Ecto neural progenitor cell (in vitro differentiated cells): ENCODE measurements at places on chromosomes 1 and 21.

- no peak for DNase-seq
Measured at GRCh38 chr1:5896706-5897660, 95.2 kb downstream of the NPHP4 start.

- no peak for DNase-seq
Measured at GRCh38 chr1:206029484-206029883, 5.8 kb upstream of the CTSE start.

DNA sequence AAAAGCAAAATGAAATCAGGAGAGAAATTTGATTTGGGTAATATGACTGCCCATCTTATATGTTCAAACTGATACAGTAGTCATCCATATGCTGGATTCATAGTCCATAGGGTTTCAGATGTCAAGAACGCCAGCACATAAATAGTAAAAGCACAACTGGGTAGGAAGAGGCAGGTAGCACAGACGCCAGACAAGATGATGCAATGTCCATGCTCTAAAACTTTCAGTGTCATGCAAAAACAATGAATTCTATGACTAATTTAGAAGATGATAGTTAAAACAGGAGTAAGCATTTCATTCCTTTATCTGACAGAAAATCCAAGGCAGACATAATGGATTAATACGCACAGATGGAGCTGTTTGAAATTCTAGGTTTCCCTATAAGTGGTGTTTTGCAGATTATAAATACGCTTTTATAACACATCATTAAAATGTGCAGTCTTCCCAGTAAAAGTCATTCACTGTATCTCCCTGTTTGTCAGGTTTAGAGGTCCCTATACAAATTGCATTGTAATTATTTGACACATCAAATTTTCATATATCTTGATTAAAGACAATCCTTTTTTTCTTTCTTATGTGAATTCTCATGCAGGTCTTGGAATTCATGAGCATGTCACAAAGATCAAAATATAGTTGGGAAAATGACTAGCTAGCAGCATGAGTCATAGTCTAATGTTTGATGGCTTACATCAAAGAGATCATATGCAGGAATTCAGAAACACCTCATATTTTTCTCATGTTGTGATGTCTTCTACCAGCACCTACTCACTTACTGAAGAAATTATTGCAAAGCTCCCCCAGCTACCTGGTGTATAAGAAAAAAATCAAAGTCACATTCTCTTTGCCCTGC lies 139.9 kb downstream of the DSCAM start:
- DNase-seq: no peak

DNA sequence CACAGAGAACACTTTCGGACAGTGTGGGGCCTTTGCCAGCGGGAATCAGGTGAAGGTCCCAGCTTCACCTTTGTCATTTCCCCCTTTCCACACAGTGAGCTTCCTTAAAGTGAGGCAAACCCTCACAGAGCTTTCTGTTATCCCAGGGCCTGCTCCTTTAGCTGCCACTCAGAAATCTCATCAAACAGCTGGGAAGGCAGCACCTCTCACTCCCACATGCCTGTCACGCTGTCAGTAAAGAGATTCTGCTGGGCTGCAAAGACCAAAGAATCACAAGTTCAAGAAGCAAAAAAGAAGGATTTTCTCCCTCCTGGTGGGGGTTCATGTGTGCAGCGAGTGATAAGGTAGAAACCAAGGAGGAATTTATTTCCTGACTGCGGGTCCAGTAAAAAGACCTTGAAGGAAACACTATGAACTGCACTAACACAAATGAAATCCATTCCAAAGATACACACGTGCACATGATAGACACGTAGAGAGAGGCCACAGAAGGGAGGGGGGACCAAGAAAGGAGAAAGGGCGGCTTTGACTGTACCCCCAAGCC lies 44.0 kb downstream of the HTR6 start:
- DNase-seq: no peak

DNA sequence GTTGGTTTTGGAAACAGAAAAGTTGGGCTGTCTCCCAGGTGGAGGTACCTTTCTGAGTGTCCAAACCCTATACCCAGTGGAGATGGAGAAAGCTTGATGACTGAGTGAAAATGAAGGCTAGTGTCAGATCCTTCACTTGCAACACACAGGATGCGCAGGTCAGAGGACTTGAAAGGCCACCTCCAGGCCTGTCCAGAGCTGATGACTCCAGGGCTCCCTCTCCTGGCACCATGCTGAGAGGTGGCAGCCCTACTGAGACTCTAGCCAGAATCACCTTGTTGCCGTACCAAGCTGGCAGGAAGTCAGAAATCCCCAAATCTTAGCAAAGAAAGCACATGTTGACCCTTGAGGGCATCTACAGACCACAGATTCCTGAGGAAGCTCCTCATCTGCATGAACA lies 16.4 kb downstream of the KNCN start:
- no peak for DNase-seq

DNA sequence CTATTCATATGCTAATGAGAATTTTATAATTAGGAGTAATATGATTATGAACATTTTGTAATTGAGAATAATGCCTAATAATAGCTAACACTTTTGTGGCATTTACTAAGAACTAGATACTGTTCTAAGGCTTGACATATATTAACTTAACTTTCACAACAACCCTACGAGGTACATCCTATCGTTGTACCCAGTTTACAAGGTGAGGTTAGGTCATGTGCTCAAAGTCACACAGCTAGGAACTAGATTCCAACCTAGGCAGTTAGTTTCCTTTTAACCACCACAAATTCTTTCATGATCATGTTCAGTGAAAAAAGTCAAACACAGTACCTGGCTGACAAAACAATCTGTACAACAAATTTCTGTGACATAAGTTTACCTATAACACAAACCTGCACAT lies 13.0 kb upstream of the ERRFI1 start:
- DNase-seq: no peak

- DNase-seq: no peak
Measured at GRCh38 chr1:244280859-244281258, 170.8 kb downstream of the ADSS2 start.

DNA sequence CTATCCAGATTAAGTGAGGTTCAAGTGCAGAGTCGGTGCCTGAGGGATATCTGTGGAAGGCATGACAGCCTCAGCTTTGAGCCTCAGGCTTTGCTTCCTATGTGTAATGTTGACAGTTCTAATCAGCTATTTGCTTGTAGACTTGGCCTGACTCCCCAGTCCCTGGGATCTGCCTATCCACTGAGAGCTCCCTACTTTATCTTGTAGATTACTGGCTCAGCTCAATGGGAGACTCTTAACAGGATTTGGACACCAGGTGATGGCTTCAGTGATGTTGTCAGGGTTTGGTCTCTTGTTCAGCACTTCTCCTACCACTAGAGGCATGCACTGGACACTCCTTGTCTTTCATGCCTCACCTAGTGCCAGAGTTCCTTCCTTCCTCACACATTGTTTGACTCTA lies 126.6 kb upstream of the BEND5 start:
- no peak for DNase-seq

DNA sequence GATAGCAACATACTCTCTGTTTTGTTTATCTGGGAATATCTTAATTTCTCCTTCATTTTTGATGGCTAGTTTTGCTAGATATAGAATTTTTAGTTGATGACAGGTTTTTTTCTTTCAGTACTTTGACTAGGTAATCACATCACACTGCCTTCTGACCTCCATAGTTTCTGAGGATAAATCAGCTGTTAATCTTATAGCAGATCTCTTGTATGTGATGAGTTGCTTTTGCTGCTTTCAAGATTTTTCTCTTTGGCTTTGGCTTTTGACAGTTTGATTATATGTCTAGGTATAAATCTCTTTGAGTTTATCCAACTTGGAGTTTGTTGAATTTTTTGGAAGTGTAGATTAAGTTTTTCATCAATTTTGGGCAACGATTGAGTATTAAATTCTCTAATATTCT lies 142.6 kb downstream of the ZNF644 start:
- DNase-seq: no peak

- no peak for DNase-seq
Measured at GRCh38 chr1:20148571-20149500, 9.7 kb downstream of the PLA2G2F start.

DNA sequence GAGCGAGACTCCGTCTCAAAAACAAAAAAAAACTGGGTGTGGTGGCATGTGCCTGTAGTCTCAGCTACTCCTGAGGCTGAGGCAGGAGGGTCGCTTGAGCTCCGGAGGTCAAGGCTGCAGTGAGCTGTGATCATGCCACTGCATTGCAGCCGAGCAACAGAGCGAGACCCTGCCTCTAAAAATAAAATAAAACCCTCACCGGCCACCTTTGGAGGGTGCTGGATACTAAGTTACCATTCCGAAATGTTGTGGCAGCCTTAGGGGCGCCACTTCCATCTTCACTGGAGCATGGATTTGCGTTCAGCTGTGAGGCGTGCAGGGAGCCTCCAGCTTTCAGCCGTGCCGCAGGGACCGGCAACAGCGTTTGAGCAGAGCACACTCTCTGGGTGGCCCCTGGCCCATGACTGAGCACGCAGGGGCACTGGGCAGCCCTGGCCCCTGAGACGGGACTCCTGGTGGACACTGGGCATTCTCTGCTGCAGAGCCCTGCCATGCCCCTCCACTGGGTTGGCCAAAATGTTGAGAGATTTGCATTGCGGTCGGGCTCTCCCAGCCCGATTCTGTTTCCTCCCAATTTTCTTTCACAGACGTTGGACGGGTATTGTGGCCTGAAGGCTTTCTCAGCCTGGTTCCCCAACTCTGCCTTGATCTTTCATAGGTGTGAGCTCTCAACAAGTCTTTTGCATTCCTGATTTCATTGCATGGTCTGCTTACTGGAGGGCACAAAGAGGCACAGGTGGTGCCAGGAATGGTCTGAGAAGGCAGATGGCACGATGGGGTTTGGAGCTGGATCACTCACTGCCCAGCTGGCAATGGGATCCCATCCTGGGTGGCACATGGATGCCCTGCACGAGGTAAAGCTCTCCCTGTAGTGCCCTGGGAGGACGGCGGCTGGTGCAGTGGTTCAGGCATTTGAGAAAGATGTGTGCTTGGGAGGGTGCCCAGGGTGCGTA lies 5.8 kb upstream of the CFAP74 start:
- DNase-seq: no peak

GRCh38 chr1:162756523-162756922 lies 34.0 kb upstream of the HSD17B7 start:
- no peak for DNase-seq

DNA sequence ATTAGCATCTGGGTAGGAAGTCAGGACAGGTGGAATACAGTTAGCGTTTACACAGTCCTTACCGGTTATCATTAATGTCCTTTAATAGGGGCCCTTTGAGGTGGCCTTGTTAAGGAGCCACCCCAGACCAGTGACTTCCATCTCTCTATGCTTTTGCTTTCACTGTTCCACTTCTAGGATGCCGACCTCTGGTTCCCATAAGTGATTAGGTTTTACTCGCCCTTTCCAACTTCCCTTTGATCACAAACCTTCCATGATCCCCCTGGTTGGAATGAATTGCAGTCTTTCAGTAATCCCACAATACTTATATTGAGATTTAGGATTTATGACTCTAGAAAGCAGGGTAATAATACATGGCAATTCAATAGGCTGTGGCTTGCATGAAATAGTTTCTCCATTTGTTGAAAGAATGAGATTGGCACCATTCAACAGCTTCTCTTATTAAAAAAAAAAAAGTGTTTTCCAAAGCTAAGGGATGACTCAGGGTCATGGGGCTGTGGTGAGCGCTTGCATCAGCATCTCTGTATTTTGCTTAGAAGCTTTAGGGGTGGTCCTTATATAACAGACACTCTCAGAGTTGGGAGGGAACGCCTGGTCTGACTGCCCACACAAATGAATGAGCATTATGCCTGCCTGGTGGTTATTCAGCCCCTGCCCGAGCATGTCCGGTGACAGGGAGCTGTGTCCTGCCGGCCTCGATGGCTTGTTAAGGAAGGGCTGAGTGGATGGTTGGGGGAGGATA lies 110.5 kb downstream of the CNIH3 start:
- DNase-seq: no peak

- no peak for DNase-seq
Measured at GRCh38 chr1:174428033-174428432, 19.7 kb upstream of the GPR52 start.

GRCh38 chr1:50289495-50289894 lies 133.7 kb downstream of the DMRTA2 start:
- no peak for DNase-seq

DNA sequence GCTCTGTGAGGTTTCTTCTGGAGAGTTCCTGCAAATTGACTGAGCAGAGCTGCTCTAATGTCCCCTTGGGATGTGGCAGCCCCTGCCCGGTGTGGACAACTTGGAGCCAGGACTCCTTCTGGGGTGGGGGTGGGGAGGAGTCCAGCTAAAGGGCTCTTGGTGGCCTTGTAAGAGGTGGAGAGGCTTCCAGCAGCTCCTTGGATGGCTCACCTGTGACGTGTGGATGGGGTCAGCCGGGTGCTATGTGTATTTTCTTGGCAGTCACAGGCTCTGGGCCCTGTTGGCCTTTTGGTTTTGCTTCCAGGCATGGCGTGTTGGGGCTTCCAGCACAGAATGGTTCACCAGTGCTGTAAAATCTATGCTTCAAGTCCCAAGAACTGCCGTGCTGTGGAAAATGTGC lies 38.2 kb downstream of the TRAPPC10 start:
- no peak for DNase-seq

DNA sequence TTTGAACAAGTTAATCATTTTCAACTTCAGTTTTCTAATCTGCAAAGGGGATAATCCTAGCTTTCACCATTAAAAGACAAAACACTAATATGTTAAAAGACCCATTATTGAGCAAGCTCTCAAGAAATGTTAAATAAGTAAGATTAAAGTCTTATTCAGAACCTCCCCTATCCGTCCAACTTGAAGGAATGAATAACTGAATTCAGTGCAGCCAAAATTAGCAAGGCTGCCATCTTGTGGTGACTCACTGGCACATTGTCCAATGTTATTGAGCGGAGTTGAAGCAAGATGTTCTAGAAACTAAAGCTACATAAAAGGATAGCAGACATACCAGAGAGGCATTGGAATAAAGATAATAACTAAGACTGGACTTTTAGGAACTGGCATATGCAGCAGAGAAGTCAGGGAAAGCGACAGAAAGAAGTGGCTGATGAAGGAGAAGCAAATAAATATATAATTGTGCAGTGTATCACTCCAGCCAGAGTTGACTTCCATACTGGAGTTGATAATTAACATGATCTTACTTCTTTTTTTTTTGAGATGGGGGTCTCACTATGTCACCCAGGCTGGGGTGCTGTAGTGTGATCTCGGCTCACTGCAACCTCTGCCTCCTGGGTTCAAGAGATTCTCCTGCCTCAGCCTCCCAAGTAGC lies 8.2 kb upstream of the CAP1 start:
- no peak for DNase-seq

DNA sequence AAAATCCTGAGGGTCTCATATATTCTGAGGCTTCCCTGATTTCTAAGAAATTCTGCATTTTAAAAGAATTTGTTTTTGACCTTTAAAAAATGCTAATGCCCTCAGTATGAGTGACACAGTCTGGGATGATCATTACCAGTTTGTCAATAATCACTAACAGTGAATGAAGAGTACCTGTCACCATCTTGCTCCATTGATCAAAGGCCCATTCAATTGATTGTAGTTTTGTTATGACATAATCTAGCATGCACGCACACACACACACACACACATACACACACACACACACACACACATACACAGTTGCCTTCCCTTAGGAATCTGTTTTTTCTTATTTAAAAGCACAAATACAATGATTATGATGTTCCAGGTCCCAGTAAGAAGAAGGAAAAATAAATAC lies 250.4 kb downstream of the NFIA start:
- no peak for DNase-seq

GRCh38 chr1:234149217-234149616 lies 224.0 kb upstream of the COA6 start:
- no peak for DNase-seq
